Amygdala (tissue), 56 donors: ENCODE measurements at places on chromosomes 12 and 14.

GRCh38 chr12:55024575-55024974 lies 4.8 kb downstream of the NEUROD4 start:
- DNase-seq: no peak

DNA sequence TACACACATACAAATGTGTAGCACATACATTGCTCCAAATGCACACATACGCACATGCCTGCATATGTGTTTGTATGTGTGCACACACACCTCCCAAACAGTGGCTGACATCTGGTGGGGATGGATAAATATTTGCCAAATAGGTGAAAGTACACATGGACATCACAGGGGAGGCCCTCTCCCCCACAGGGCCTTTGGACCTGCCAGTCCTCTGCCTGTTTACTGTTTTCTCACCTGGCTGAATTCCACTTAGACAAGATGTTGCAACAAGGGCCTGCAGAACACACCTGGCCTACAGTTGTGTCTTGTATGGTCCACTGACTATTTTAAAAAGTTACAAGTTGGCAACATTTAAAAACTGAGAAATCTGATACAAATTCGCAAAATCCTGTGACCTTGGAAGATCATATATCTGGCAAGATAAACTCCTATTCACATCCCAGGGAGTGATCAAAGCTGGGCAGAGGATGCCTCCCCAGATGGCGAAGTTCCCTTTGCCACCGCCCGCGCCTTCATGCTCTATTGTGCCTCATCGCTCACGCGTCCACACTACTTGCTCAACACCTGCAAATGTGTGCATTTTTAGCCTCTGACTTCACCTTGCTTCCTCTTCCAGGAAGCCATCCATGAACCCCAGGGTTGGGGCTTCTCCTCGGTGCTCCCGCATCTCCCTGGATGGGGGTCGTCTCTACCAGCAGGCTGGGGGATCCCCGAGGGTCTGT lies 118.4 kb upstream of the FZD10 start:
- no peak for DNase-seq

DNA sequence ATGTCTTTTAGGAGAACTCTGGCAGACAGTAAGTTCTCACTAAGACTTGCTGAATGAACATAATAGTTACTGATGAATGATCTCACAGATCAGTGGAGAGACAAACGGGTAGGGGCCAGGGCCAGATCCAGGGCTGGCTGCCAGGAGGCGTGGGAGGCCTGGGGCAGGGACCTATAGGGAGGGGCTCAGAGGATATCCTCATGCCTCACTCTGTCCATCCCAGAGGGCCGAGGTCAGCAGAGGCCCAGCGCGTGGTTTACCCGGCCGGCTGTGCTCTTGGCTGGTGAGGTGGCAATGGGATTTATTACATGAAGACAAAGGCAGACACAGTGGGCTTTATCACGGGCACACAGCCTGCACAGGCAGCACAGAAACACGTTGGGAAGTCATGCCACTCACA lies 85.4 kb downstream of the CHGA start:
- no peak for DNase-seq

DNA sequence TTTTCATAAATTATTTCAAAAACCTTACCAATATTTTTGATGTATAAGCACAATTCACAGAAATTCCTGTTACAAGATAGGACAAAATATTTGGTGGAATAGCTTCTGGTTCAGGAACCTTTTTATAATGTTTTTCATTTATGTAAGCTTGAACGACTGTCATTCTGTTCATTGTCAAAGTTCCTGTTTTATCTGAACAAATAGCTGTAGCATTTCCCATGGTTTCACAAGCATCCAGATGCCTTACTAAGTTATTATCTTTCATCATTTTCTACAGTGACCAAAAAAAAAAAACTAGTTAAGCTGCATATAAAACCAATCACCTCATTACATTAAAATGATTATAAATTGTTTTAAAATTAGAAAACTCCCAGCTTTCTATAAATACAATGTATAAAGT lies 87.1 kb downstream of the ATP2B1 start:
- no peak for DNase-seq

GRCh38 chr12:118290130-118290529 lies 82.6 kb downstream of the TAOK3 start:
- DNase-seq: no peak

DNA sequence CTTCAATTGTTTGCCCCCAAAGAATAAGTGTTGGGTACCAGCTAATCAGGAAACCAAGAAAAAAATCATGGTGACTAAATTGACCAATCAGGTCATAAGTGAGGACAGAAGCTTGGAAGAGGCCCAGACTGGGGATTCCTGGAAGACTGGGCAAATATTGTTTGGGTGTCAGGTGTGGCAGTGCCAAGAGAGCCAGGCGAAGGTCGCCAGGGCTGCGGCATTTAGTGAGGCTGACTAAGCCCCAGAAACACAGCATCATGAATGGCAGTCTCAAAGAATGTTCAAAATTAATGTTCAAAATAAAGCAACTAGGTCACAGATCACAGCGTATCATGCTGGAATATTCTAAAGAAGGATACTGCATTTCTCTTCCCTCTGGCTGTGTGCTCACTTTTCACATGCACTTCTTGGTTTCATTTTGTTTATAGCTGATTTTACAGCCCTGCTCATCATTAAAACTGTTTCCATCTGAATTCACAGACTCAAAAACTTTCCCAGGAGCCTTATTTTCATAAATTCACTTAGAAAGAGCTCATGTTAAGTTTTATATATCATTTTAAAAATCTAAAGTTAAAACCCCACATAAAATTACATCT lies 85.3 kb upstream of the OVCH1 start:
- no peak for DNase-seq

GRCh38 chr14:95255487-95255886 lies 64.2 kb downstream of the CLMN start:
- no peak for DNase-seq

GRCh38 chr12:124432376-124432775 lies 135.0 kb downstream of the NCOR2 start:
- DNase-seq: no peak

GRCh38 chr14:39069923-39070322 lies 33.1 kb downstream of the SEC23A start:
- DNase-seq: no peak

DNA sequence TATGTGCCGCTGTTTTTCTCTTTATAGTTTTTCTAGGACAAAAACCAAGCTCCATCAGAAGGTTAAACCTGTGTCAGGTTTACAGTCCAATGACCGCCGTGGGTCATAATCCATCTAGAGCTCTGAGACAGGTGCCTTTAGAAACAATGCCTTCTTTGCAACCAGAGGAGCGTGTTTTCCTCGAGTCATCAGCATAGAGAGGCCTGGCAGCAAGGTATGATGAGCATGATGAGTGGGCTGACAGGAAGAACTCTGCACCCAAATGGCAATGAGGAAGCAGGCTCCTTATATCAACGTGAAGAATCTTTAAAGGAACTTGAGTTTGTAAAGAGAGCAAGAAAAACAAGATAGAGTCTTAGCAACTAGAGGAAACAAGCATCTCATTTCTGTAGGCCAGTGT lies 60.5 kb upstream of the NUDT4 start:
- DNase-seq: no peak

- DNase-seq: no peak
Measured at GRCh38 chr12:76998908-76999556, 66.3 kb downstream of the E2F7 start.

GRCh38 chr12:92769124-92769901 lies 66.5 kb downstream of the PLEKHG7 start:
- no peak for DNase-seq

GRCh38 chr14:22296088-22296487 lies 292.9 kb downstream of the DAD1 start:
- no peak for DNase-seq

DNA sequence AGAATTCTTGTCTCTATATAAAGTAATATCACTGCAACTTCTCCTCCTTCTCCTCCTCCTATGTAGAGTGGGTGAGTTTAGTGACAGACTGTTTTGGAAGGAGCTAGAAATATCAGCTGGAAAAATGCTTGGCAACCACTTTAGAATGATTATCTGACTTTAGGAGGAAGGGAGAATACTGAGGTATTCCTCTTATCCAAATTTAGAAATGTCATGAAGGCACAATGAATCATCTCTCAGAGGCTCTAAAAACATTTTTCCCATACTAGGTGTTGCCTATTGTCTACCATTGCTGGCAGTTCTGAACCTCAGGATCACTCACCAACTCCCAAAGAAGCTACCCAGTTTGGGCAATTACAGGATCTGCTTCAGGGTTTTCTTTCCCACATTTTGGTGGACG lies 306.6 kb upstream of the ATP2B1 start:
- no peak for DNase-seq

DNA sequence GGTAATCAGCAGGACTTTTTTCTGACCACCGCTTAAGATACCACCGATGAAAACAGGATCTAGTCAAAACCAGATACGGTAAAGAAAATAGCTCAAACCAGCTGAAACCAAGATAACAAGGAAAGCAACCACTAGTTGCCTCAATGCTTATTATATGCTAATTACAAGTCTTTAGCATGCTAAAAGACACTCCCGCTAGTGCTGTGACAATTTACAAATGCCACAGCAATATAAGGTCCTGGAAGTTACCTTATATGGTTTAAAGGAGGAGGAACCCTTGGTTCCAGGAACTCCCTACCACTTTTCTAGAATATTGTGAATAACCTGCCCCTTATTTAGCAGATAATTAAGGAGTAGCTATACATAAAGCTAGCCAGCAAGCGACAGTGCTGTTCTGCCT lies 976.4 kb upstream of the SEL1L start:
- DNase-seq: no peak

DNA sequence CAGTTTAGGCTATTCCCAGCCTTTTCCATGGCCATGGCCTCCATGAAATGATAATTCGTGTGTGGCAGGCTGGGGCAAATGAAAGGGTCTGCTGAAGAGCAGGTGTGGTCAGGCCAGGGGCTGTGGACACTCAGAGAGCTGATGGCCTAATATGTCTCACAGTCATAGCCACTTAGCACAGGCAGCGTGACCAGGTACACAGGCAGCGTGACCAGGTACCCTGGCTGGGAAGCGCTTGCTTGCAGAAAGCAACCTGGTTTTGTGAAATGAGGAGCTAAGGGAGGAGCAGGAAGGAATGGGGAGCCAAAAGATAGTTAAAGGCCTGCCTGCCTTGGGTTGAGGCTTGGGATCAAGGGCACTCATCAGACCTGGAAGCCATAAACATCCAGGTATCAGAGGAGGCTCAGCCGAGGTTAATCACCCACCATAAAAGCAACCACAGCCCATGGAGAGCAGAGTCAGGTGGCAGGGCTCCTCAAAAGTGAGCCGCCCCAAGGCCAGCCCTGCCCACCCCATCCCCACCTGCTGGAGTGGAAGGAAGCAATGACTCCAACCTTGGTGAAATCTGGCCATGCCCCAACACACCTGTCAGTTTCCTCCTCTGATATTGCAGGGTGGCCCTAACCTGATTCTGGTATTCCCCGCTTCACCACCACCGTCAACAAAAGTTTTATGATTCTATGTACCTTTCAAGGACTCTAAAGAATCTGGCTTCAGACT lies 8.0 kb upstream of the KRT8 start:
- no peak for DNase-seq

GRCh38 chr14:74258764-74259035 lies 19.5 kb downstream of the VSX2 start:
- no peak for DNase-seq

- DNase-seq: no peak
Measured at GRCh38 chr14:50875359-50876070, 3.7 kb downstream of the ABHD12B start.

DNA sequence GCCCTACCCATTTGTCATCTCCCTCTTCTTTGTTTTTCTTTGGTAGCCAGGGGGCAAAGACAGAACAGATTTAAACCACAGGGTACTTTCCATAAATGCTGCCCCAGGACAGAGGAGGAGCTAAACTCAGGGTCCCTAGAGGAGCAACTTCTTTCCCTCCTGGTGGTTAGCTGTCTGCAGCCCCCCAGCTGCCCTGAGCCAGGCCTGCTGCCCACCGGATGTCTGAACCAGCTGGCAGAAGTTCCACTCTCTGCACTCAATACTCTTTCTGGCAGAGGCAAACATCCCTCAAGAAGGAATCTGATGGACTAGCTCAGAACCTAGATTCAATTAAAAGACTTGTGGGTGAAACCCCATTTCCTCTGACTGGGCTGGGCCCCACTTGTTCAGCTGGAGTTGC lies 10.7 kb downstream of the VDR start:
- DNase-seq: no peak

- no peak for DNase-seq
Measured at GRCh38 chr14:55130196-55130550, 1.1 kb downstream of the LGALS3 start.

DNA sequence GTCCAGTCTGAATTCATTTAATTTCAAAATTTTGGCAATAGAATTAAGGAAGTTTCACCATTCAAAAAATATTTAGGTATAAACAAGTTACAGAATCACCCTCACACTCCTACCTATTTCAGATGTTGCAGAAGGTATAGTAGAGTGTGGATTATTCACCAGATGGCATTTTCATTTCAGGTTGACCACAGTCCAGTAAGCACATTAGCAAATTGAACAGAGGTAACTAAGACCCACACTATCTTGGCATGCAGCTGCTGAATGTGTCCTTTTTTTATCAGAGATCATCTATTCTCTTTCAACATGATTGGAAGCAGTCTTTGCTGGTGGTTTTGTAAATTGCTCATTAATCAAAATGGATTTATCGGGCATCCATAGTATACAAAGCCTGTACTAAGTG lies 151.8 kb upstream of the GARIN6 start:
- no peak for DNase-seq

- DNase-seq: no peak
Measured at GRCh38 chr12:56143870-56144269, 8.5 kb upstream of the MYL6B start.
